ENCODE measurements at places on chromosomes 4 and X.
A peak's percentile ranks its signal among the peaks of the same experiment; 100 is the strongest.

- no peak for DNase-seq
Measured at GRCh38 chr4:179582164-179582905, 2140.1 kb upstream of the AGA start.

GRCh38 chrX:115960440-115961084 lies 210.0 kb upstream of the AGTR2 start:
- no peak for DNase-seq

DNA sequence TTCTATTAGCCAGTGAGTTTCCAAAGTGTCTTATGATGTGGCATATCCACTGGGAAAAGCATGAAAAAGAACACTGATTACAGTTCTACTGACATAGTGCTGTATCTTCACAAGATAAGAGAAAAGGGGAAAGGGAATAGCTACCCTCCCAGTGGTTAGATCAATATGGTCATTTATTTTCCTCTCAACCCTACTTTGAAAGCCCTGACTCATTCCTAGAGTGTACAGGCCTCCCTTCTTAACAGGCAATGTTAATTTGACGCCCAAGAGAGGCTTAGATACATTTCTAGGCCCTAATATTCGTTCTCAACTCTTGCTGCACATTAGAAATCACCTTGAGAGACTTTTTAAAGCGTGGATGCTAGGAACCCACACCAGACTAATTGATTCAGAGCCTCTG lies 20.4 kb upstream of the BRS3 start:
- no peak for DNase-seq

- no peak for DNase-seq
Measured at GRCh38 chr4:89837993-89838390, 1.0 kb upstream of the SNCA start.

GRCh38 chr4:137640156-137640837 lies 108.0 kb upstream of the PCDH18 start:
- no peak for DNase-seq

DNA sequence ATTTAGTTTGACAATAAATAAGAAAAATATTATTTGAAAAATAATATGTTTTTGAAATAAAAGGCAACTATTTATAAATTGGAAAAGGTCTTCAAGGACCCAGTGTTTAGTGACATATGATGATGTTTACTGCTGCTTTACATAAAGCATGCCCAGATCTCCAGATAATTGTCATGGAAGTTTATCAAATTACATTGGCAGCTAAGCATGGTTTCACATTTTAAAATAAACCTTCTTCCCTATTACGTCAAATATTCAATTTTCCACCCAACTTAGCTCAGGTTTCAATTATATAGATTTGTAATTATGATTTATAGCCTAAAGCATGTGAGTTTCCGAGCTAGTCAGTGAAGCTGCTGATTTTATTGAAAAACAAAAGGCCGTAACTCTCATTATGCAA lies 417.2 kb downstream of the CFAP47 start:
- DNase-seq = no peak

DNA sequence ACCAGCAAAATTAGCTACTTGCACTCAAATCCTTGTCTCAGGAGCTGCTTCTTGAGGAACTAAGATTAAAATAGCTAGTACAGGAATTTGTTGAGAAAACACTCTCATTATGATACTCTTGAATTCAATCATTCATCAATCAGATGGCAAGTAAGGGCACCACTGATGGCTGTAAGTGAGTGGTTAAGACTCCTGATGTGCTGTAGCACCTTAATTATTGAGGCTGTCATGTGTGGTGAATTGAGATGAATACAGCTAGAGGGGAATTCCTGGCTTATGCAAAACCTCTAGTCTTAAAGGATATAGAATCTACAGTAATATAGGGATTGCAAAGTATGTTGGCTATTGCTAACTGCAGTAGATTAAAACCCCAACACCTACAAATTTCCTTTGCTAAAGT lies 509.1 kb downstream of the IQCM start:
- DNase-seq = no peak

- DNase-seq = no peak
Measured at GRCh38 chr4:180528003-180528402, 1715.2 kb upstream of the TENM3 start.

DNA sequence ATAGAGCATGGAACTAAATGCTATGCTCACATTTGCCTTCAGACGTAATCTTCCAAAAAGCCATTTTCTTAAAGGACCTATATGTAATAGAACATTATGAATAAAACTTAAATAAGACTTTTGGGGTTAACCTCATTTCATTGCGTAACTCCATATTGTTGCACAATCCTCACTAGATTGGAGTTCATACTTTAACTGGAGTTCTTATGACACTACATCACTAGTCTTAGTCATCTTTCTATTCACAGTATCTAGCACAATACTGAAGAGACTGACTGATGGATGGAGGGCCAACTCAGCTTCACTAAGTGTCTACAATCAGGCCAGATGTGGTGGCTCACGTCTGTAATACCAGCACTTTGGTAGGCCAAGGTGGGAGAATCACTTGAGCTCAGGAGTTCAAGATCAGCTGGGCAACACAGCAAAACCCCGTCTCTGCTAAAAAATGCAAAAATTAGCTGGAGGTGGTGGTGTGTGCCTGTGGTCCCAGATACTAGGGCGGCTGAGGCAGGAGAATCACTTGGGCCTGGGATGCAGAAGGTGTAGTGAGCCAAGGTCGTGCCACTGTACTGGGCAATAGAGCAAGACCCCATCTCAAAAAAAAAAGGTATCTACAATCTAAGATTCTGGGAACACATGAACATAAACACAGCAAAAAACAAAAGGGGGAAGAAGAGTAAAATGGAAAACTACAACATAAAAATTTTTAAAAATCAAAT lies 80.8 kb upstream of the MAB21L2 start:
- DNase-seq = no peak

GRCh38 chr4:8547912-8548730 lies 32.1 kb upstream of the GPR78 start:
- DNase-seq = no peak

DNA sequence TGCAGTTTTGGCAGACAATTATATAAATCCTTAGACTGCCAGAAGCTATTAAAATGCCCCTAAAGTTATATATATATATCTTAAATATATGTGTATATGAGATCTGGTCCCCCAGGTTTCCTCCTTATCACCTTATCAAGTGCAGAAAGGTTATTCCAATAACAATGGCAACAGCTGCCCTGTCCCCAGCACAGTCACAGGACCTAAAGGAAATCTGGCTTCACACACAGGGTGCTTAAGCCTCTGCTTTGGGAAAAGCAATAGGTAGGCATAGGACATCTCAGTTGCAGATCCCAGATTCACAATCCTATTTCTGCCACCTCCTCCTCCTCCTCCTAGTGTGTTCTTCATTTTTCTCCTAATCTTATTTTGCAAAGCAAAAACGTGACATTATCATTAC lies 5.8 kb downstream of the SLC25A53 start:
- DNase-seq = no peak

DNA sequence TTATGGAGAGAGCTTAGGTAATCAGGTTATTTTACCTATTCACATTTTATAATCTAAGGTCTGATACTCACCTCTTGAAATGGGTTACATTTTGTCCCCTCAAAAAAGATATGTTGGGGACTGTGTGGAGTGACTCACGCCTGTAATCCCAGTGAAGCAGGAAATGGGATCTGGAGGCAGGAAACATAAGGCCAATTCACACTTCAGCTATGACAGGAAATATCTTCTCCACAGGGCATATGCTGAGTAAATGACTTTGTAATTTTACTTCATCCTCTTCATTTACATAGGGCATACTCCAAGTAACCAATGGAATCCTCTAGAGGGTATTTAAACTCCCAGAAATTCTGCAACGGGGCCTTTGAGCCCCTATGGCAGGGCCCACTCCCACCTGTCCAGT lies 54.8 kb upstream of the ZMAT1 start:
- no peak for DNase-seq

GRCh38 chr4:109816082-109816442 lies 500 bp downstream of the GAR1 start:
- peak; percentile 57 for DNase-seq

- DNase-seq = no peak
Measured at GRCh38 chrX:150942942-150943594, 40.1 kb upstream of the HMGB3 start.

DNA sequence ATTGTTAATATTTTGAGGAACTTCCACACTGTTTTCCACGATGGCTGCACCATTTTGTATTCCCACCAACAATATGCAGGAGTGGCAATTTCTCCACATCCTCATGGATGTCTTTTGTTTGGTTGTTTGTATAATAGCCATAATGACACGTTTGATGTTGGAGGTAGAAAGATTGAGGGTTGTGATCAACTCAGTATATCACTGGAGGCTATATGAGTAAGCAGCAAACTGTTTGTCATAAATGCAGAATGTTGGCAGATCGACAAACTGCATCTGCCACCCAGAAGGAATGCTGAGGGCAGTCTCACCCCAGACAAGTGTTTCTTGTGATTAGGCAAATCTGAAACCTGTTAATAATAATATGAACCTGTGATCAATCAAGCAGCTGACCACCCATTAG lies 243.9 kb upstream of the WDFY3 start:
- DNase-seq = no peak

DNA sequence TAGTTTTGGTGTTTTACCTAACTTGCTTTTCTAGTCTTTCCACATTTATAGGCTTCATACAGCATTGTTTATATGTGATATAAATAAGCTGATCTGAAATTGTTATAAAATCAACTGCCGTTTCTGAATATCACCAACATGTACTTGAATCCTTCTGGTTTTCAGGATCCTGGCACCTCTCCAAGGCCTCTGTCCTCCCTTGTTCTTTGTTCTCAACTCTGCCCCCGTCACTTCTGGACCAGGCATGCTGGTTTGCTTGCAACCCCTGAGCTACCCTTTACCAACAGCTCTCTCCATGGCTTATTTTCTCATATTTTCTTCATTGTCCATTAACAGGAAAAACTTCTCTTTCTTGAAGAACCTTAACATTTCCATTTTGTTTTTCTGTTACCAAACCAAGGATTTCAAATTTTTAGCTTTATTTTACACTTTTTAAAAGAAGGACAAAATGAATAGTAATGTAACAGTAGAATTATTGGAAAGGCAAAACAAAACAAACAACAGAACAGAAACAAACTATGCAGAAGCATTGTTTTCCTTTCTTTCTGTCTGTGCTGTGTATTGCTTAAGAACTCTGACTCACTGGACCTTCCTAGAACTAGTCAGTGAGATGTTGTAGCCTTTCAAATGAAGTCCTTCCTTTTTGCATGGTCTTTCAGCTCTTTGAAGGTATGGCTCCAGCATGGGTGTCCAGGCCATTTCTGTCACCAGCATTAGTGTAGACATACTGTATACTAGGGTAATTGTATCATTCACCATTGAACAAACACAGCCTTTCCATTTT lies 44.8 kb downstream of the BANK1 start:
- DNase-seq = no peak

DNA sequence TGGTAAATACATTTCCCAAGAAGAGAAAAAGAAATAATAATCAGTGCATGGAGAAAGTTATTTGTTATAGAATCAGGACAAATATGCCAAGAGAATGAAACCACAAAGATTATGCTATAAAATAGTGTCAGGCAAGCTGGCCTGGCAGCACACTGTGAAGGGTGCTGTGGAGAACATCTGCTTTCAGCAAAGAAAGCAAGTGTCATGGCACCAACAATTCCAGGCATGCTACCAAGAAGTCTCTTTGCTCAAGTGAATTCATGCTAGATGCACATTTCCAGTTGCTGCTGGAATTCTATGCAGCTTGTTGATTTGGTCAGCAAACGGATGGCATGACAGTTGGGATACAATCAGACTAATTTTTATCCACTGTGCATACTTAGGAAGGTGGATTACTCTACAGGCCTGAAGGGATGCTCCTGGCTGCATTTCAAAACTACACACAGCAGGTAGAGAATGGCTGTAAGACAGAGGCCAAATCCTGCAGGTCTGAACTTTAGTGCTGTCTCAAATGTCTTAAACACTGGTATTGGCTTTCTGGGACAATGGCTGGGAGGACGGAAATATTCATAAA lies 154.6 kb upstream of the FAT1 start:
- no peak for DNase-seq

GRCh38 chr4:11860996-11861395 lies 432.3 kb upstream of the HS3ST1 start:
- DNase-seq = no peak

GRCh38 chr4:155930330-155930729 lies 23.3 kb downstream of the CTSO start:
- no peak for DNase-seq

Measured in natural killer cell (primary cell).